Effector CD8-positive, alpha-beta T cell (primary cell): ENCODE measurements at places on chromosomes 3 and 15.

GRCh38 chr3:151460774-151461450, at the start of gene IGSF10:
Gene IGSF10 (minus strand): TSS chr3:151461061. CDS start chr3:151458709, 2,352 bp downstream.
- DNase-seq = no peak

- no peak for DNase-seq
These were observed 28.5 kb downstream of the CYFIP1 start for GRCh38 chr15:22951381-22952280.

DNA sequence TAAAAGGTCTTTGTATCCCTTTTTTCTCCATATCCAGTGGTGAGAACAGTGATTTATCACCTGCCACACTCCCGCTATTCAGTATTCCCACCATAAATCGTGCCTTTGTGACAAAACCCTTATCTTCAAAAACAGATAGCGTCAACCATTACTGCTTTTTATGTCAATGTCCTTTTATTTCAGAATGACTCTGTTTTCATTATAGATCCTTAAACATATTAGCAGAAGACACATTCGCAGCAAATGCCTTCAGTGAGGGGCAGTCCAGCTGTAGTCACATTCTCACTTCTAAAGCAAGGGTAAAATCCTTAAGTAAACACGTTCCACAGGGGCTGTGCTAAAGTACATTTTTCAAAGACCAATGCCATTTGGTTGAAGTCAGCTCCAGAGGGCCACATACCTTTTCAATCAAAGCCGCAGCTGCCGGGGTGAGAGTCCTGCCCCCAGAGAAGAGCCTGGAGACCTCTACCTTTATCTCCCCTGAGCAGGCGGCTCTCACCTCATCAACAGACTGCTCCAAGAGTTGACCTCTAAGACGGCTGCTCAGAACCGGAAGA, 53.4 kb downstream of the PDZRN3 start:
- no peak for DNase-seq

DNA sequence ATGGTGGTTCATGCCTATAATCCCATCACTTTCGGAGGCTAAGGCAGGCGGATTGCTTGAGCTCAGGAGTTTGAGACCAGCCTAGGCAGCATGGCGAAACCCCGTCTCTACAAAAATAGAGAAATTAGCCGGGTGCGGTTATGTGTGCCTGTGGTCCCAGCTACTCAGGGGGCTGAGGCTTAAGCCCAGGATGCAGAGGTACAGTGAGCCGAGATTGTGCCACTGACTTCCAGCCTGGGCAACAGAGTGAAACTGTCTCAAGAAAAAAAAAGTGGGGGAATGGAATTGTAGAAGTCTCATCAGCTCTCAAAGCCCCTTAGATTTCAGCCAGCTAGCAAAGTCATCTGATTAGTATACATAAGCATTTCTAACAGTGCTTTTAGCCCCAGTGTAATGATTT, 33.2 kb downstream of the TIPARP start:
- DNase-seq = no peak

GRCh38 chr3:171199473-171199829, 172.9 kb upstream of the SLC2A2 start:
- DNase-seq = no peak

- no peak for DNase-seq
These were observed 349.4 kb downstream of the PTPRG start for GRCh38 chr3:61910732-61911131.

DNA sequence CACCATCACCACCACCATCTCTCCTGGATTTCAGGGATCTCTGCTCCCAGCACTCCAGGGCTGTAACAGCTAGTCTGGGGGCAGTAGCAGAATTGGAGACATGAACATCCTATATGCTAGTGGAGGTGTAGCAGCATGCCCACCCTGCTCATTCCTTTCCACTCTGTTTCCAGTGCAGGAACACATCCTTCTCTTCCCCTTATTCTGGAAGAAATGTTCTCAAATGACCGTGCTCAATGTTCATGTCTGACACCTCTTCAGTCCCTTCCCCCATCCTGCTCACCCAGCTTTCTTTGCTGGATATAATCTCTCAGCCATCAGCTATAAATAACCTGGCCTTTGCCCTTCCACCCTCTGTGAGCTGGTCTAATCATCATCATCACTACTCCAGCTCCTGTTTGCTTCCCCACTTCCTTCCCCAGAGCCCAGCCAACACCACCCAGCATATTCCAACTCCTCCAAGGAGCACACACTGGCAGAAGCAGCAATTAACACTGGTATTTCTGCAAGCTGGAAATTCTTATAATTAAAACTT, 31.1 kb downstream of the DCLK3 start:
- no peak for DNase-seq

GRCh38 chr3:70811880-70812279, 499.4 kb upstream of the MDFIC2 start:
- DNase-seq = no peak

DNA sequence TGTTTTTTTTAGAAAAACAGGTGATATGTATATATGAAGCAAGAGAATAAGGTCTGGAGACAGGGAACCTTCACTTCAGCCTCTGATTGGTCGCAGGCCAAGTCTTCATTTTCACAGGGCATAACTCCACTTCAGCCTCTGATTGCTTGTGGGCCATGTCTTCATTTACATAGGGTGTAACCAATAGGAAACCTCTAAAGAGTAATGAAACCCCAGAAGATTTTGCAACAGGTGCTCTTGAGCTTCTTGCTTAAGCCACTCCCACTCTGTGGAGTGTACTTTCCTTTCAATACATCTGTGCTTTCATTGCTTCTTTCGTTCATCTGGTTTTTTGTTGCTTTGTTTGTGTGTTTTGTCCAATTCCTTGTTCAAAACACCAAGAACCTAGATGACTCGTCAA, 22.6 kb upstream of the SCG3 start:
- no peak for DNase-seq

DNA sequence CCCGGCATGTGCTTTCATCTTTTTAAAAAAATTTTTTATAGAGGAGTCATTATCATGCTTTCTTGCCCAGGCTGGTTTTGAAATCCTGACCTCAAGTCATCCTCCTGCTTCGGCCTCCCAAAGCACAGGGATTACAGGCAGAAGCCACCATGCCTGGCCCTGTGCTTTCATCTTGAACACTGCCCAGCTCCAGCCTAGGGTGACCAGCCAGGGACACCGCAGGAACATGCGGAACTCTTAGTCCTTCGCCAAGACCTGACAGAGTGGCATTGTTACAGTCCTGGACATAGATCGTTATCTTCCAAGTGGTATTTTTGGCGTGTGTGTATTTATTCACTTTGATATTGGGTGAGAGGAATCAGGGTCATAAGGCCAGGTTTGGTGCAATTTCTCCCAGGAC, 7.9 kb upstream of the FURIN start:
- DNase-seq = no peak

DNA sequence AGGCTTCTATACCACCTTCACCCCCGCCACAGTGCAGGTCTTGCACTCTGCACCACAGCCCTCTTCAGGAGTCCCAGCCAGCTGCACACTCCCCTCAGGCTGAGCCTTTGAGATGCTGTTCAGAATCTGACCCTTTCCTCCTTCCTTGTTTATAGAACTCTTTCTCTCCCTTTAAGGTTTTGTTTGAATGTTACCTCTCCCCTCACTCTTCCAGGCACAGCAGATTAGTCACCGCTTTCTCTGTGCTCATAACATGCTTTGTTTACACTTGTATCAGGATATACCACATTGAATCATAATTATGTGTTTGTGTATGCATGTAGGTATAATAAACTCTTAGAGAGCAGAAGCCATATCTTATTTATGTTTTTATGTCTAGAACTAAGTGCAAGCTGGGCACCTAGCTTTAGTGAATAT, 168.4 kb upstream of the BCL6 start:
- no peak for DNase-seq

GRCh38 chr15:51878446-51879386, 49.3 kb downstream of the TMOD3 start:
- DNase-seq = no peak

DNA sequence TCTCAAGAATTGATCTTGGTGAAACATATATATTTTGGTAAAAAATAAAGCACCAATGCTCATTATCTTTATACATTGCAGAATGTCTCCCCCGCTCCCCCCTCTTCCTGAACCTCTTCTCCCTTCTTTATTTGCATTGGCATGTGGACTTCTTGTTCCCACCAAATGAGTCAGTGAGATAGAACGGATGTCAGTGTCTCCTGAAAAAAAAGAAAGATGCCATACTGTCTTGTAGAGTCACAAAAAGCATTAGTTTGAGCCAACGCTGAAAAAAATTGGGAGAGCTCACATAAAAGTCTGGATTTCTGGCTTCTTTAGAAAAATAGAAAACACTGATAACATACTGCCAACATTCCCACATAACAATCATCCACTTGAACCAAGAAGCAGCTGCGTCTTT, 32.0 kb upstream of the STXBP5L start:
- no peak for DNase-seq
